ENCODE measurements at places on chromosomes 1 and 21.

- peak; percentile 54 for DNase-seq
Measured at GRCh38 chr1:50967416-50968157, 2.5 kb upstream of the CDKN2C start.

DNA sequence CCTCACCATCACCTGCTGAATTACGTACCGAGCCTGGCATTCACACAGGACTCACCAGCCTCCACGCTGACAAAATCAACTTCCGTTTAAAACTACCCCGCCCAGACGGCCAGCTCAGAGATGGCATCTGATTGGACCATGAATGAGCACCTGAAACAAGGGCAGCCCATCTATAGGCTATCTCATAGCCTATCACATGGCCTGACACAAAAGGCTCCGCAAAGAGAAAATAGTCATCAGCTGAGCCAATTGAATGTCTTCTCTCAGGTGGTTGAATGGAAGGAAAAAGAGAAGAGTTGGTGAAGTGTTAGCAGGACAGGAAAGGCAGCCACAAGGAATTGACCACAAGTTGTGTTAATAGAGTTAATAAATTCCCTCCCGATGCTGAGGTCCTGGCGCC is 50.6 kb upstream of the ZC3H12A start:
- no peak for DNase-seq

- no peak for DNase-seq
Measured at GRCh38 chr1:66546047-66546810, 12.3 kb downstream of the SGIP1 start.

DNA sequence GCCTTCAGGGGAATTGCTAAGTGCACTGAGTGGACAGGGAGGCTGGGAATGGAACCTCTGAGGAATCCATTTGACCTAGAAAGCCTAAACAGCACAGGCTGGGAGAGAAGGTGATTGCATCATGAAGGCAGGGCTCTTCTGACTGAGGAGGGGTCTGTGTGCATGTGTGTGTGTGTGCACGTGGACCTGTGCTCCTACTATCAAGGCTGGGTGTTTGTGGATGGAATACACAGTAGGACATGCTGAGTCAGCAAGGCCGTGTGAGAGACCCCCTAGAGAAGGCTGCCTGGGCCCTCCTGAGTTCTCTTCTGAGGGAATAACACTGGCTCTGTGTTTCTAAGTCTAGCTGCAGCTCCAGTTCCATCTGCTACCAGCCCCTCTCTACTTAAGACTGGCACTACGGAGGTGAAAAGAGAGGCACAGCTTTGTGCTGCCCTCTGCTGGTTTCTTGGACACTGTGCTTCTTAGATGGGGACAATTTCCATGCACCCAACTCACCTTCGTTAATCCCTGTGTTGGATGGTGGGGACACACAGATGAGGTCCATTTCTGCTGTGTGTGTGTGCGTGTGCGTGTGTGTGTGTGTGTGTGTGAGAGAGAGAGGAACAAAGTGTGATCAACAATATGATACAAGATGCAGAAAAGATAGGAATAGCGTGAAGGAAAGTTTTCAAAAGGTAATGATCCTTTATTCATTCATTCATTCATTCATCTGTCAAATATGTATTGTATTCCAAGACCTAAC is 6.2 kb upstream of the EFCAB14 start:
- peak; percentile 74 for DNase-seq

DNA sequence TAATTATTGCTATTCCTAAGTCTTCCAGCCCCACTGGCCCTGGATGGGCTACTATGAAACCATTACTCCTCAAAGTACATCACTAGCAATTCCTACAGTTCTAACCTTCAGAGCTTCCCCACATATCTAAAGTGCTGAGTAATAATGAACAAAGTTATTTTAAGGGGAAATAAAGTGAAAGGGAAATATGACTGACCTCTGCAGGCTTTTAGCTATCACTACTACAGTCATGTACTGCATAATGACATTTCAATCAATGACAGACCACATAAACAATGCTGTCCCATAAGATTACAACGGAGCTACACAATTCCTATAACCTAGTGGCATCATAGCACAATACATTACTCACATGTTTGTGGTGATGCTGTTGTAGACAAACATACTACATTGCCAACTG is 32.5 kb upstream of the ASPM start:
- no peak for DNase-seq

DNA sequence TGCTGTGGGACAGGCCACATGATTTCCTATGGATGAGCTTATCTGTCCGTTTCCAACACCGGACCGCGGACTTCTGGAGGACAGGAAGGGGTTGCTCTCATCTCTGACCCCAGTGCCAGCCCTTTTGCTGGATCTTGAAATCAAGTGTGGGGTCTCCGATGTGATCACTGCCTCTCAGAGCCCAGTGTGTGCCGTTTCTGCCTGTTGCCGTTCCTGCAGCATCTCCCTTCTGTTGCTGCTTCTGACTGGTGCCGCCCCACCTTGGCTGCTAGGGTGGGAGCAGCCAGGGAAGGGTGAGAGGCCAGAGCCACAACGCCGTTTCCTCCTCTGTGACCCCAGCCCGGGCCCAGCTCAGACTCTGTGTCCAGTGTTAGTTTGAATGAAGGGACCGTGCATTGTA is 67.3 kb upstream of the WNT4 start:
- DNase-seq: no peak

DNA sequence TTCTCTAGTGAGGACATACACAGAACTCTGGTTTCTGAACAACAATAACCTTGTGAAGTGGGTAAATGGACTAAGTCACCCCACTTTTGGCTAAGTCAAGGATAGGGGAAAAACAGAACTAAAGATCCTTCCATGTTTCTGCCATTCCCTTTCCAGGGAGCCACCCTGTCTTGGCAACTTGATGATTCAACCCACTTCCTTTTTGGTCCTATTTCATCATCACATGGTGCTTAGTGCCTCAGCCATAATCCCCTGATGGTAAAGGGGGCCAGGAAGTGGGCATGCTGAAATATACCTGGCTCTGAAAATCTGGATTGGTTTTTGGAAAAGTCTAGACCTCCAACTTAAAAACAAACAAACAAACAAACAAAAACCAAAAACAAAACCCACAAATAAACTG is 206.4 kb upstream of the FOXD3 start:
- DNase-seq: no peak

DNA sequence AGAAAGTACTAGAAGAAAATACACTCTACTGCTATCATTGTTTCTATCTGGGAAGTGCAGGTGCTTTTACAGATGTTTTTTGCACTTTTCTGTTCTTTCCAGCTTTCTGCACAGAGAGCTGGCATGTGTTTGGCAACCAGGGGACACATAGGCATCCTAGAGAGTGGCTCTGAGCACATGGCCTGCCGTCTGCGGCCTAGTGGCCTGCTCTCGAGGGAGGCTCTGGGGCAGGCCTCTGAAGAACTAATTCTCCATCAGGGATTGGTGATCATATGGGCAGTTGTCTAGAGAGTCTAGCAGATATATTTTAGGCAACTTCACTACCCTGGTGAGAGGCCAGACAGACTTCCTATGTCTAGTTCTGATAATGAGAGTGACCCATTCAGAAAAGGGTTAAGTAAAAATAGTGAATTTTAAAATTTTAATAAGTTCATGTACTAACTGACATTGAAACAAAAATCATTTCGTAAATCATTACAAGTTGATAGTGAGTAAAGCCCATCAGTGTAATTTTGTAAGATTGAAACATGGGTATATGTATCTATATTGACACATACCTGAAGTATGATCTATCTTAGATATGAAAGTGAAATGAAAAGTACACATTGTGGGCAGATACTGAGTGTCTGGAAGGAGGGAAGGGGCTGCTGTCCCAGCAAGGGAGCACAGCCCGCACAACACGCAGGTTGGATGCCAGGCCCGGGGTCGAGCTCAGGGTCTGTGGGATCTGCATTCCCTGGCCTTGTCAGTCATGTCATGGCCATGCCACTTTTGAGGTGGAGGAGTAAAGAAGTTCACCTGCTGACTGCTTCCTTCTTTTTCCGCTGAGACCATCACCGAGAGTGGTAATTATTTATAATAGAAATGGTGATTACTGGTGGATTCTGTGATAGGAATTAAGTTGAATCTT is 79.8 kb downstream of the PCBP3 start:
- no peak for DNase-seq

Data from NCI-H2227 treated with DMSO at 0.1 percent for 48 hours (cell line).